ENCODE measurements at places on chromosomes 11 and 22. TPM values are rescaled to one million over a fixed set of nuclear protein-coding genes. Genes with fewer than 3 reads are reported as not detected.

CFAP300 gene
- total RNA-seq, result not detected

DEUP1 gene
- total RNA-seq, result not detected

FGF3 gene
- total RNA-seq, result not detected

LARGE2 gene
- 4.2 TPM for total RNA-seq

HBB gene
- not detected for total RNA-seq

INPP5J gene
- 0.22 TPM for total RNA-seq

VPREB1 gene
- total RNA-seq, result not detected

MGAT3 gene
- total RNA-seq, result 0.19 TPM

ANGPTL5 gene
- not detected for total RNA-seq

DNA sequence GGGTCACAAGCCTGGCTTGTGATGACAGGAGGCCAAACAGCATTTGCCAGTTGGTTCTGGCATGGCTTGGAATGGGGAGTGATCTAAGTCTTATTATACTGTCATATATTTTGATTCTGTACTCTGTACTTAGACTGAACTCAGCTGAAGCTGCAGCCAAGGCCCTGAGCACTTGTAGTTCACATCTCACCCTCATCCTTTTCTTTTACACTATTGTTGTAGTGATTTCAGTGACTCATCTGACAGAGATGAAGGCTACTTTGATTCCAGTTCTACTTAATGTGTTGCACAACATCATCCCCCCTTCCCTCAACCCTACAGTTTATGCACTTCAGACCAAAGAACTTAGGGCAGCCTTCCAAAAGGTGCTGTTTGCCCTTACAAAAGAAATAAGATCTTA is 843 bp downstream of the OR56B1 start:
- no peaks in the 10 kb centered on the region for H3K4me1 ChIP-seq
- no peak overlapping the region for H3K27ac ChIP-seq
- no peak overlapping the region for H3K4me3 ChIP-seq
- H3K27me3 ChIP-seq, result no peaks in the 10 kb centered on the region

GRCh38 chr11:122173587-122173986 is 57.6 kb upstream of the BLID start:
- no peak for DNase-seq
- H3K36me3 ChIP-seq, result no peaks in the 10 kb centered on the region
- no peak overlapping the region for H3K4me3 ChIP-seq
- H3K27me3 ChIP-seq, result no peaks in the 10 kb centered on the region

DNA sequence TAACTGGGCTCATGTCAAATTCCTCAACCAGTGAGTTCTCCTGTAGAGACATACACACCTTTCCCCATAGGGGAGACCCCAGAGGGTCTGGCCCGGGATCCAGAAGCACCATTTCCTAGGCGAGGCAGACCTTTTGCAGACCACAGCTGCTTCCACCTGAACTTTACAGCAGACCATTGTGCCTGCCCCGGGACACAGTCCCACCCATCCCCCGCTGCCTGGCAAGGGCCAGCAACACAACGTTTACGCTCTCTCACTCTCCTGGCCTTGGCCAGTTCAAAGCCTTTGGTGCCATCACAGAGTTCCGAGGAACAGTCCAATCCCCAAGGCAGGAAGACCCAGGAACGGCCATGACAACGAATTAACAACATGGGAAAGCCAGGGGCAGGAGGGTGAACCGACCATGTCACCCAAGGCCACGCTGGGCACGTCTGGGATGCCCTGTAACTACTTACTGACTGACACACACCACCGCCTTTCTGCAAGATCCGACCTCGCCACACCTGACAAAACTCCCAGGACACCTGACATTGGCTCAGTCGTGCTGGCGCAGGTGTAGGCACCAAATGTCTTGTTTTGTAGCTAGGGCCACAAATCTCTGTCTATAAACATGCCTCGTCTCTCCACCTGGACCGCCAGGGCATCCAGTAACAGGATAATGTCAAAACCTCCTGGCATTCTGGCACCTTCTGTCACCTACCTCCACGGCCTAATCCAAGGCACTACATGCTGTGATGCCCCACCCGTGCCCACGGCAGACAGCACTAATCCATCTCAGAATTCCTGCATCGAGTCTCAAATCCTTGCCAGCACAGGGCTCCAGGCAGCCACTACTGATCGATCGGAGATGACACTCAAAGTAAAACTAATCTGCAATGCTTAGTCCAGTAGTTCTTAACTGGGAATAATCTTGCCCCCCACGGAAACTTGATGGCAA is 51.3 kb downstream of the MYH9 start:
- peaks cover 60% of the 10 kb centered on the region for H3K36me3 ChIP-seq
- peaks cover 100% of the 10 kb centered on the region for H3K4me1 ChIP-seq
- H3K27ac ChIP-seq, result peak overlapping the region; percentile 84
- H3K27me3 ChIP-seq, result no peaks in the 10 kb centered on the region

- no peaks in the 10 kb centered on the region for H3K27me3 ChIP-seq
- H3K4me3 ChIP-seq, result no peak overlapping the region
- no peak for DNase-seq
Measured at GRCh38 chr11:134749040-134749839, 337.2 kb upstream of the B3GAT1 start.

DNA sequence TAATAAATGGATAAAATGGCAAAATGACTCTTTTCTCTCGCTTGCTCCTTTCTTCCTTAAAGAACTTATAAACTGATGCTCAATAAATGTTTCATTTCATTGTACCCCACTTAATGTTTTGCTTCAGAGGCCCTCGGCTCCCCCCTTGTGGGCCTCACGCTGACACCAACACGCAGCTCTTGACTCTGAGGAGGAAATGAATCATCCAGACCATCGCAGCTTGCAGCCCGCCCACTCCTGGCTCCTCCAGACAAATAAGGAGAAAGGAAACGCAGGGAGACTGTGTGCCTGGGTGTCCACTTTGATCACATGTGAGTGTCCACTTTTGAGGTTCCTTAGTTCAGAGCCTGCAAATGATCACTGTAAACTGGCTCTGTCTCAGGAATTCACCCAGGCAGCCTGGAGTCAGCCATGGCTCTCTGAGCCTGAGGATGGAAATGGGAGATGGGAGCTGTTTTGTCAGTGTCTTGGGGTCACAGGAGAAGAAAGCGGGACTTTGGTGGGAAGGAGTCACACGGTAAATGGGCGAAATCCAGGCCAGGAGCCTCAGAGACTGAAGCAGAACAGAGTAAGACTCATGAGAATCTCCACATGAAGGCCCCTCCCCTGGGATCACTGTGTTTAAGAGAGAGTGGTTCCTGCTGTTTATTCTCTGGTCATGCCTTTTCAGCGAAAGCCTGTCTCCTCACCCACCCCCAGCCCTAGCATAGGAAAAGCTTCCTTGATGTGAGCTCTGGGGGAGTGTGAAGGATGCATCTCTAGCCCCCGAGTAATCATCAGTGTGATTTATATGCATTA is 96.5 kb downstream of the CWC15 start:
- no peak overlapping the region for H3K4me3 ChIP-seq
- H3K4me1 ChIP-seq, result no peaks in the 10 kb centered on the region
- H3K27me3 ChIP-seq, result no peaks in the 10 kb centered on the region

DNA sequence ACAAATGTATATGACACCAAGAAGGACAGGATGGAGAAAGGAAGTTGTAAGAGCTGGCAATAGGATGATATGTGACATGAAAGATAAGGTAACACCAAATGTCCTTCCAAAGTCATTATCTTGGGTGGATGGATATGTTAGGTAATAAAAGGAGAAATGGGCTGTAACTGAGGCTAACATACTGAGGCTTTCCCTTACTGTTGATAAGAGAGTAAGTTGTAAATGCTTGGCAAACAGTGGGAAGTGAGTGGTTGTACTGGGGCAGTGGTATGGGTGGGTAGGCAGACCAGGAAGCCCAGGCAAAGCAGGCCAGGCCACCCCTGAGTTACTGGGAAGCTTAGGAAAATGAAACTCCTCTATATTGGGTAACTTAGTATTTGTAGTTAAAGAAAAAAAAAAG is 73.7 kb downstream of the ARHGAP42 start:
- H3K27ac ChIP-seq, result no peak overlapping the region
- DNase-seq, result no peak
- no peaks in the 10 kb centered on the region for H3K36me3 ChIP-seq
- H3K4me1 ChIP-seq, result no peaks in the 10 kb centered on the region
- H3K27me3 ChIP-seq, result no peaks in the 10 kb centered on the region

DNA sequence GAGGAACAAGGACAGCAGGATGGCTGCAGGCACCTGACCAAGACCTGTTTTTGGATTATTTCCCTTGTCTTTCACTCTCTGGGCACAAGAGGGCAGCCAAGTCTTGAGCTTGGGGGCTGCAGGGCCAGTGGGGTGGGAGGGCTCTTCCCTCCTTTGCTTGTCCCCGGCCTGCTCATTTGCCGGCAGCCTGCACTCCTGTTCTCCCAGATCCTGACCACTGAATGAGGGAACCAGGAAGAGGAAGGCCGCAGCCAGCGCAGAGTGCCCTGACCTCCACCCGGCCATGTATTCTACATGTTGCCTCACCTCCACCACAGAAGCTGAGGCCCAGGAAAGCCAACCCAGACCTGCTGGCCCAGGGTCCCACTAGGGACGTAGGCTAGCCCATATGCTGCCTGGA is 15.5 kb upstream of the NNMT start:
- no peaks in the 10 kb centered on the region for H3K36me3 ChIP-seq
- no peaks in the 10 kb centered on the region for H3K4me1 ChIP-seq
- no peak overlapping the region for H3K27ac ChIP-seq

- H3K36me3 ChIP-seq, result no peaks in the 10 kb centered on the region
- H3K4me3 ChIP-seq, result peak overlapping the region; percentile 60
Measured at GRCh38 chr11:70398834-70399680, 728 bp downstream of the CTTN start.

- no peaks in the 10 kb centered on the region for H3K36me3 ChIP-seq
- H3K27ac ChIP-seq, result no peak overlapping the region
- DNase-seq, result no peak
- H3K4me3 ChIP-seq, result no peak overlapping the region
Measured at GRCh38 chr11:133551064-133551463, 18.8 kb upstream of the OPCML start.

DNA sequence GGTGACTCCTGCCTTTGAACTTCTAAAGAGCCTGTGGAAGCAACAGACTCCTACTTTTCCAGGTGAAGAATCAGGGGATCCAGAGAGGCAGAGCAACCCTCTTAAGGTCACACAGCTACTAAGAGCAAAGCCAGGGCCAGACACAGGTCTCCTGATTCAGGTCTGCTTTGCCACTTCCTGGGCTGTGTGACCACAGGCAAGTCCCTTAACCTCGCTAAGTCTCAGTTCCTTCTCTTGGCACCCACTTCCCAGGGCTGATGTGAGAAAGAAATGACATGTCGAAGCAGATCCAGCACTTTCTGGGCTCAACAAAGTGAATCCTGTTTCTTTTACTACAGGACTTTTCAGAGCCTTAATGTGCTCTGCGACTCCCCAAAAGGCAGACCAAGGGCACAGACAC is 30.2 kb downstream of the UQCR10 start:
- no peak overlapping the region for H3K4me3 ChIP-seq
- H3K27ac ChIP-seq, result no peak overlapping the region
- no peaks in the 10 kb centered on the region for H3K27me3 ChIP-seq
- DNase-seq, result no peak
- no peaks in the 10 kb centered on the region for H3K4me1 ChIP-seq

DNA sequence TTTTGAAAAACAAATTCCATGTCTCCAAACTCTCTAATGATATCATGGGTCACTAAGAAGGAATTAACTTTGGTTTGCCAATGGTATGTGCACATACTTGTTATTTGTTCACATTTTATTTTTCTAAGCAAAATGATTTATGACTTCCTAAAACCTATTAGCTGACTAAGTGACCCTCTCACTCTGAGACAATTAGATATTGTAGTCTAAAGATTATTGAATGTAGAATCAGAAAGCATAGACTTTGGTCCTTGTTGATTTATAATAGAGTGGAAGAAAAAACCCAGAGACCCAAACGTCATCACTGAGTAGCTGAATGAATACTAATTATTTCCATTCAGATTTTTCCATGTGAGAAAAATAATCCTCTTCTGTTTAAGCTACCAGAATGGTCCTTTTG is 243.5 kb upstream of the ANO3 start:
- no peaks in the 10 kb centered on the region for H3K27me3 ChIP-seq
- no peaks in the 10 kb centered on the region for H3K36me3 ChIP-seq
- no peak overlapping the region for H3K27ac ChIP-seq
- no peak overlapping the region for H3K4me3 ChIP-seq
- H3K4me1 ChIP-seq, result no peaks in the 10 kb centered on the region

DNA sequence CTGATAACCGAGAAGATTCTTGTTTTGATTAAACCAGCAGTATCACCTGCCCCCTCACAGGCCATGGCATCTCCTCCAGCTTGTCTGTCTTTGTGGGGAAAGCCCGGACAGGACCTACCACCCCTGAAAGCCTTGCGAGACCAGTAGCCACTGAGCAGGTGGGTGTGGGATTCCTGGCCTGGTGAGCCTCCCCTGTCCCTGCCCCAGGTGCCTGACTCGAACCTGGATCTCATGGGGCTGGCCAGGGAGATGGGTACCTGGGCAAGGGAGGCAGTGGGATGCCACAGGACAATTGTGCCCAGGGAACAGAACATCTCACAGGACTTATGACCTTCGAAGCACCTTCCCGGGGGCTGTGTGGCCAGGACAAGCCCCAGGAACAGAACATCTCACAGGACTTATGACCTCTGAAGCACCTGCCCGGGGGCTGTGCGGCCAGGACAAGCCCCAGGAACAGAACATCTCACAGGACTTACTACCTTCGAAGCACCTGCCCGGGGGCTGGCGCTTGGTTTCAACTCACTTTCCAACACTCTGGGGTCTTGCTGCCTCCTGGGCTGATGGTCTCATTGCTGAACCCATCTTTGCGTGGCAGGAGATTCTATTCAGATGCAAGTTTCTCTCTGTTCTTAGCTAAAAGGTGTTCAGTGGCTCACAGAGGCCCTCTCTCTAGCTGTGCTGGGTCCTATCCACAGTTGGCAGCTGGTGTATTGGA is 854.5 kb downstream of the BRD1 start:
- no peak for DNase-seq
- H3K27me3 ChIP-seq, result no peaks in the 10 kb centered on the region
- no peak overlapping the region for H3K27ac ChIP-seq
- no peaks in the 10 kb centered on the region for H3K4me1 ChIP-seq
- H3K4me3 ChIP-seq, result no peak overlapping the region

- H3K27me3 ChIP-seq, result no peaks in the 10 kb centered on the region
- no peak for DNase-seq
- peaks cover 34% of the 10 kb centered on the region for H3K4me1 ChIP-seq
Measured at GRCh38 chr11:68541991-68542390, 81.4 kb downstream of the PPP6R3 start.

DNA sequence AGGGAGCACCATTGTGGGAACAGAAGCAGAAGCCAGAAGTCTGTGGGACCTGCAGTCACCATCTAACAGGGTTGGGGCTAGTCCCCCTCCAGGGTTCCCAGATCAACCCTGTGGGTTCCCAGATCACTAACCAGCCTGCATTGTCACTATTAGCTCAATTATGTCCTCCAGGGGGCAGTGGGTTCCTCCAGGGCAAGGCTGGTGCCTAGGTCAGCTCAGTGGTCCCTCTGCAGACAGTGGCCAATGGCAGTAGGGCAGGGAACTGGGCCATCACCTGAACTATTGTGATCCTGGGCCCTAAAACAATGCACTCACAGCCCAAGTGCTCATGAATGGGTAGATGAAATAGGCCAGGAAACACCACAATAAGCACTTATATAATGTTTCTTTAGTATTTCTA is 18.8 kb upstream of the PRSS23 start:
- H3K4me1 ChIP-seq, result no peaks in the 10 kb centered on the region
- DNase-seq, result no peak
- no peak overlapping the region for H3K27ac ChIP-seq
- H3K27me3 ChIP-seq, result no peaks in the 10 kb centered on the region
- no peaks in the 10 kb centered on the region for H3K36me3 ChIP-seq

GRCh38 chr22:50444663-50445062 is 30.2 kb downstream of the SBF1 start:
- no peak overlapping the region for H3K4me3 ChIP-seq
- DNase-seq, result no peak
- no peaks in the 10 kb centered on the region for H3K27me3 ChIP-seq
- peaks cover 28% of the 10 kb centered on the region for H3K36me3 ChIP-seq
- H3K4me1 ChIP-seq, result peaks cover 16% of the 10 kb centered on the region
